ENCODE measurements at places on chromosomes 2 and 18.

DNA sequence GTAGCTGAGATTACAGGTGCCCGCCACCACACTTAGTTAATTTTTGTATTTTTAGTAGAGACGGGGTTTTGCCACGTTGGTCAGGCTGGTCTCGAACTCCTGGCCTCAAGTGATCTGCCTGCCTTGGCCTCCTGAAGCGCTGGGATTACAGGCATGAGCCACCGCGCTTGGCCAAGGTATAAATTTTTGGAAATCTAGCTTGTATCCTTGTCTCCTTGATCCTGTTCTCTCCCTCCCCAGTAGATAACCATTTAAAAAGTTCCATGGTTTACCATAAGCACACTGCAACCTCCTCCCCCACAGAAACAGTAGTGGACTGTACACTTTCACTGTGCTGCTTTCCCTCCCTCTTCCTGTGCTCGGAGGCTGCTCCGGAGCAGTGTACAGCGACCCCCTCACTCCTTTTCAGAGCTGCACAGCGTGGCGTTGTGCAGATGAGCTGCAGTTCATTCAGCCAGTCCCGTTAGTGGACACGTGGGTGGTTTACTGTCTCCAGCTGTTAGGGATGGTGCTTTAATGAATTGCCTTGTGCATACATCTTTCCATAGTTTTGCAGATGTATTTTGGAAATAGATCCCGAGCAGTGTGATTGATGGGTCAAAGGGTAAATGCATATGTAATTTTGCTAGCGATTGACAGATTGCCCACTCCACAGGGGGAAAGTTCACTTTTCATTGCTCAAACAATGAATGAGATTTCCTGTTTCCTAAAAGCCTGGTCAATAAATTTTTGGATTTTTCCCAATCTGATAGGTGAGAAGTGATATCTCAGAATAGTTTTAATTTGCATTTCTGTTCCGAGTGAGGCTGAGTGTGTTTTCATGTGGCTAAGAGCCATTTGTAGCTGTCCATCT is 14.8 kb downstream of the ASB1 start:
- no peak for DNase-seq

DNA sequence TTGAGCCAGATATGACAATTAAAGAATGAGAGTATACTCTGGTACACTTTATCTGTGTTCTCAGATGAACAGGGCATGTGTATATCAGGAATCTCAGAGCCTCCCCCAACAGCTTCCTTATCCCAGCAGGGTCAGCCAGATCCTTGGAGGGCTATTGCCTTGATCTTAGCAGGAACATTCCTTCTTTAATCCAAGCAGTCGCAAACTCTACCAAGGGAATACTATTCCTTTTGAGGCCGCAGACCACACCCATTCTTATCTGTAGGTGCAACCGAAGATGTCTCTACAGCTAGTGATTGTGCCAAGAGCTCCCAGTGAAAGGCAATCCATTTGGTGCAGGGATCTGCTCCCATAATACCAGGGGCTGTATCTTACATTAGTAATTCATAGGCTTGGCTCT is 118.3 kb upstream of the DOK6 start:
- peak; percentile 26 for DNase-seq

GRCh38 chr2:175372704-175373701 is 191.5 kb upstream of the ATP5MC3 start:
- DNase-seq, result no peak

DNA sequence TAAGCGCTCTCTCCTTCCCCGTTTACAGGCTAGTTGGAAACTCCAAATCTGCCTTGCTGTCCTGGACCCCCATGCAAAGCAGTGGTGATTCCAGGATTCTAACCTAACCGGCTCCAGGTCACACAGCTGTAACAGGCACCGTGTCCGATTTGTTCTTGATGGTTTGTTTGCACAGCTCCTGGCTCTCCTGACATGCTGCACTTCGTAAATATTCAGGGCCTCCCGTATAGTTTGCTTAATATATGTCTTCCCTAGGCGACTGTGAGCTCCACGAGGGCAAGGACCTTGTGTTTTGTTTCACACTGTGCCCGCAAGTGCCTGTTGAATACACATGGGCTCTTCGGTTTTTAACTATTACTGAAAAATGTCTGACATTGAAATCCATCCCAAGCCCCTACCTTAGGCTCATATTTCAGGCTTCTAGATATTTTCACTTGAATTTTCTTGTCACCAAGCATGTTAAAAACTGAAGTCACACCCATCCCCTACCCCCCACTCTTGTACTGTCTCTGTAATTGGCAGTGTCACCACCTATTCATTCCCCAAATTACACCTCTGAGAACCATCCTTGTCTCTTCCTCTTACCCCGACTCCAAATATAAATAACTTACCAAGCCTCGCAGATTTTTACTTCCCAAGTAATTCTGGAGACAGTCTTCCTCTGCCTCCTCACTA is 1.0 kb upstream of the PUM2 start:
- no peak for DNase-seq

DNA sequence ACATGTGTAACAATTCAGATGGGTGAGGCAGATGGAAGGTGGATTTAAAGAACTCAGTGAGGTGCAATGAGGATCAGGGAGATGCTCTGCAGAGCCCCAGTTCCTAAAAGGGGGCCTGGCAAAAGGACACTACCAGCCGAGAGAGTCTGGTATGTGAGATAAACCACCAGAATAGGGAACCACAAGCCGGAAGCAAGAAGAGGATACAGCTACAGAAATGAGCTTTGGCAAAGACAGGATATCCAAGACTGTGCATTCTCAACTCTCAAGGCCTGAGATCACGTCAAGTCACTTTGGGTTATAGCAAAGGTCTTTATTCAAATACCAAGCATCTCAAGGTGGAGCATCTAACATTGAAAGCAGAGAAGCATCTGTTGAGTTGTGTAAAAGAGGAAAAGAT is 293.5 kb downstream of the ARHGAP15 start:
- DNase-seq, result no peak

- no peak for DNase-seq
These were observed 222.2 kb downstream of the MYCN start for GRCh38 chr2:16162491-16163040.

DNA sequence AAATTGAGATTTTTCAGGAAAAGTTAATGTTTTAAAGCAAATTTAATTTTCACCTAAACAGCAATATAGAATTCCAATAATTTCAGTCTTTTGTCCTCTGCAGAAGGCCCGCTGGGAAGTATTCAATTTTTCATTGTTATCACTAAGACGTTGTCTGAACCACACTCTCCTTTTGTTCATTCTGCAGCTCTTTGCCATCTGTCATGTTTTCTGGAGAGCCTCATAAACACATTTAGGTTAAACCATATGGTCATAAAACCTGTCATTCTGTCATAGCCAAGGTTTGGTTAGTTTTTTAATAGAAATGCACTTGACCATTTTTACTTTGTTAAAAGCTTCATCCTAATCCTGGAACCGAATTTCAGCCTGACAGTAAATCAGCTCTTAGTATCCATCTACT is 54.0 kb upstream of the PGAP1 start:
- no peak for DNase-seq

Data from neural progenitor cell (in vitro differentiated cells).